ENCODE measurements at places on chromosomes 7 and 10. TPM values are rescaled to one million over a fixed set of nuclear protein-coding genes. Genes with fewer than 3 reads are reported as not detected.
A peak's percentile ranks its signal among the peaks of the same experiment; 100 is the strongest.

DNA sequence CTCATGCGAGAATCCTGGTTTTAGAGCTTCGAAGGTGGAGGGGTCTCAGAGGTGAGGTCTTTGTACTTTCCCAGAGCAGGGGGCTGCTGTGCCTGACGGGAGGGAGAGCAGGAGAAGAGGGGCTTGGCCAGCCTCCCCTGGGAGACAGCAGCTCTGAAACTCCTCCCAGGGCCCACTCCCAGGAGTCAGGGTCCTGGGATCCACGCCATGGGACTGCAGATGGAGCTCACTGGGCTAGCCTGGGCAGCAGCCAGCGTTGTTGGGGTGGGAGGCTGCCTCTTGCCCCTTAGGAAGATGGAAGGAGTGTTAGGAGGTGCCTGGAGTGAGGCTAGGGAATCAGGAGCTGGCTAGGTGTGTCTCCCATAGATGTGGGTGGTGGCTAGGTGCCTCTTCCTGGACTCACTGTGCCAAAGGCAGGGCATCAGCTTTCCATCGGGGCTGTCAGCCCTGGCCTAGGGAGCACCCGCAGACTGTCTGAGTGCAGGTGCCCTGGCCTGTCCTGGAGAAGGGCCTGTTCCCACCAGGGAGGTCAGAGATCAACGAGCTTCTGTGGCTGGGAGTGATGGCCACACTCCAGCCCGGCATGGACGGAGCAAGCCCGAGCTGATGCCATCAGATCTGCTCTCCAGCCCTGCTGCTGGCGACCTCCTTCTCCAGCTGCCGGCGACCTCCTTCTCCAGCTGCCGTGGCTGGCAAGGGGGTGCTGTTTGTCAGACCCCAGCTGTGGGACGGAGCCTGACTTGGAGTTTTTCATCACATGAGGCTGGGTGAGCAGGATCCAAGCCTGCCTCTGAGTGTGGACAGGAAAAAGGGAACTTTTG lies 111.3 kb downstream of the PTPN20 start:
- no peaks in the 10 kb centered on the region for H3K27me3 ChIP-seq
- H3K4me1 ChIP-seq = no peaks in the 10 kb centered on the region
- H3K27ac ChIP-seq = no peak overlapping the region
- peak; percentile 51 for DNase-seq

Gene CALHM3
- not detected for total RNA-seq

DNA sequence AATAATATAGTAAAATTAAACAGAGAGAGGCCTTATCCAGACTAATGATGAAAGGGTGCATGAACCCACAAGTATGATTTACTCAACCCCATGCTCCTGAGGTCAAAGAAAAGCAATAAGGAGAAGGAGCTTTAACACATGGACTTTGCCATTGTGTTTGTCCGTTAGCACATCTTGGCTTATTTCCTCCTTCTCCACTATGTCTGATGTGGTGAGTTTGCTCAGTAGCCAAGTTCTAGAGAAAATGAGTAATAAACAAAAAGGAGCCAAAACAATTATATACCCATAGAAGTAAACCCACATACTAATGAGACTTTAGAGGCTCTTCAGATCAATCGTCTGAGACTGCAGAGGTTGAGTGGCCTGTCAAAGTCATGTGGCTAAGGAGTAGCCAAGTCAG lies 26.1 kb upstream of the ADD3 start:
- peak overlapping the region; percentile 76 for H3K27ac ChIP-seq
- DNase-seq = no peak
- H3K27me3 ChIP-seq = no peaks in the 10 kb centered on the region
- H3K36me3 ChIP-seq = no peaks in the 10 kb centered on the region
- H3K4me3 ChIP-seq = no peak overlapping the region

DNA sequence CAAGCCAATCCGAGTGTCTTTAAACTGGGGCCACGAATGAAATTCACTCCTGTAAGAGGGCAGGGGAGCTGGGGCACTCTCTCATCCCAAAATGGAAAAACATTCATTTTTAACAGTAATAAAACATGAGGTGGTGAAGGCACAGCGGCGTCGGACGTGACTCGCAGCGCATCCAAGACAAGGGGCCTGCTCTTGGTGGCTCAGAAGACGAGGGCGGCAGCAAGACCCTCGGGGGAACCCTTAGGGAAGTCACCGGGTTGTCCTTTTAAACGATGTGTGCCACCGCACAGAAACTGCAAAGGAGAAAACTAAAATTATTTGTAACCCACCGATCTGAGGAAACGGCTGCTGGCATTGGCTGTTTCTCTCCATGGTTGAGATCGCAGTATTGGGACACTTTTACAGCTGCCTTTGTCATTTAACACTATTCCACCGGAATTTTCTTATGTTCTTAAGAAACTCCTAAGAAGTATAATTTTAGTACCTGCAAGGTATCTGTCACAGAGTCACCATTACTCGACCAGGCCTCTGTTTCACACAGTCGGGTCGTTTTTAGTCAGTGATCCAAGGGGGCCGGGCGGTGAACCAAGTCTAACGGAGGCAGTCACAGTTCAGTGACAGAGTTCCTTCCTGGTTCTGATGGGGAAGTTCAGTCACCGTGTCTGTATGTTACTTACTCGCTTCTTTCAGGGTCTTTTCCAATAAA lies 159.3 kb downstream of the PTPRN2 start:
- no peak overlapping the region for H3K4me3 ChIP-seq
- no peaks in the 10 kb centered on the region for H3K36me3 ChIP-seq
- no peaks in the 10 kb centered on the region for H3K4me1 ChIP-seq
- peak; percentile 25 for DNase-seq
- H3K27ac ChIP-seq = no peak overlapping the region

DNA sequence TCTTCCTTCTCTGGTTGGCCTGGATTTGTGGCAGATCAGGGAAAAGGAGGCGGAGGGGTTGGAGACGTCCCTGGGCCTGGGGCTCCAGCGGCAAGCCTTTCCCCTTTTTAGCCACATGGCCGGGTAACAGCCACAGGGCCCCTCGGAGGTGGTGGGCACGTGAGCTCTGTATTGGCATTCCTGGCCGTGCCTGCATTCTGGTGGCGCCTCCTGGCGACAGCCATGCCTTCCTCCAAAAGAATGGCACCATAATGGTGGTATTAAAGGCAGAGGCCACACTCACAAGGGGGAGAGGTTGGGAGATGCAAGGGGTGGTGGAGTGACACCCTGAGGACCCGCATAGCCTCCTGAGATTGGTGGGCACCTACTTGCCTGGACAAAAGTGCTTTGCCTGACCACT lies 3.0 kb upstream of the AQP1 start:
- H3K4me3 ChIP-seq = no peak overlapping the region
- H3K36me3 ChIP-seq = no peaks in the 10 kb centered on the region
- no peak for DNase-seq
- H3K27ac ChIP-seq = peak overlapping the region; percentile 4
- H3K4me1 ChIP-seq = no peaks in the 10 kb centered on the region

Gene HECW1
- 1.0 TPM for total RNA-seq

- H3K4me3 ChIP-seq = no peak overlapping the region
- H3K27me3 ChIP-seq = no peaks in the 10 kb centered on the region
- H3K27ac ChIP-seq = no peak overlapping the region
- no peak for DNase-seq
- no peaks in the 10 kb centered on the region for H3K36me3 ChIP-seq
- H3K4me1 ChIP-seq = no peaks in the 10 kb centered on the region
Measured at GRCh38 chr10:114519306-114519669, 115.0 kb upstream of the AFAP1L2 start.

DNA sequence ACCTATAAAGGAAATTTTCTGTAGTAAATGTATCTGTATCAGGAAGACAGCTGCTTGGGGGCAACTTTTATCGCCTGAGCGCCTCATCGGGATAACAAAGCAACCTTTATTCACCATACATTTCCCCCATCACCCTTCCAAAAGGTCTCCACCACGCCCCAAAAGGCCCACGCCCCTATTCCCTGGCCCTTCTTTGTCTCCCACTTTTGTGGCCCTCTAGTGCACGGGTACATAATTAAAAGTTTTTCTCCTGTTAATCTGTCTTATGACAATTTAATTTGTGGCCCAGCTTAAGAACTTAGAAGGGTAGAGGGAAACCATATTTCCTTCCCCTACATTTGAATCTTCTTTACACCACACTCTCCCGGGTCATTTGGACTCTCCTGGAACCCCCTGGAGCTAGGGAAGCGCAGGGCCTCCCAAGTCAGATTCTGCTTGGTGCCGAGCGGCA lies 625 bp downstream of the RP9 start:
- H3K4me1 ChIP-seq = peaks cover 5% of the 10 kb centered on the region
- H3K27me3 ChIP-seq = no peaks in the 10 kb centered on the region
